ENCODE measurements at places on chromosomes 3 and 15.
A peak's percentile ranks its signal among the peaks of the same experiment; 100 is the strongest.

GRCh38 chr15:39581793-39582285 is 960 bp downstream of the THBS1 start:
- H3K27ac ChIP-seq = peak overlapping the region; percentile 91
- peak overlapping the region; percentile 63 for H3K4me3 ChIP-seq
- H3K36me3 ChIP-seq = peaks cover 50% of the 10 kb centered on the region
- peaks cover 7% of the 10 kb centered on the region for H3K4me1 ChIP-seq
- no peaks in the 10 kb centered on the region for H3K27me3 ChIP-seq

DNA sequence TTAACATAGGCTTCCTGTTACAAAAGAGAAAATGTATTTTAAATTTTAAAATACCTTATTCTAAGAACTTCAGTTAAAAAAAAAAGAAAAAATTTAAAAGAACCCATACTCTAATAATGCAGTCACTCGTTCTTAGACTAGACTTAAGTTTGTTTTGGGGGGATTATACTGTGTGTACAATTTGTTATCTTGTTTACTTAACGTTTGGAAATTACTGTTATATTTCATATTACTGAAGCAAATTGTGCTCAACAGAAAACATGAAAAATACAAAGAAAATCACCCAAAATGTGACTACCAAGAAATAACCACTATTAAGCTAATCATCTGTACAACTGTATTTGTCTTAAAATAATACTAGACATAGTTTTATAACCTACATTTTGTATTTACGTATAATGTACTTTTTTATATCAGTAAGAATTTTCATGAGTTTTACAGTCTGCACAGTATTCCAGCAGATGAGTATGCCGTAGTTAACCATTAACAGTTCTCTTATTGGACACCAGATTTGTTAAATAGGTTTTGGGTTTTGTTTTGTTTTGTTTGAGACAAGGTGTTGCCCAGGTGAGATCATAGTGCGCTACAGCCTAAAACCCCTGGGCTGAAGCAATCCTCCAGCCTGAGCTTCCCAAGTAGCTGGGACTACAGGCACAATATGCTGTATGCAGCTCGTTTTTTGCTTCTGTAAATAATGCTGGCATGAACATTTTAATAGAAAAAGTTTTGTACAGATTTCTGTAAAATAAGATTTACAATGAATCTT is 88.8 kb upstream of the CHD2 start:
- no peaks in the 10 kb centered on the region for H3K4me1 ChIP-seq
- no peaks in the 10 kb centered on the region for H3K36me3 ChIP-seq
- DNase-seq = no peak
- no peaks in the 10 kb centered on the region for H3K27me3 ChIP-seq
- H3K27ac ChIP-seq = peak overlapping the region; percentile 98

- H3K27ac ChIP-seq = no peak overlapping the region
- no peak for DNase-seq
- no peaks in the 10 kb centered on the region for H3K27me3 ChIP-seq
Observed at GRCh38 chr15:25694239-25694584, 168.9 kb downstream of the ATP10A start.

DNA sequence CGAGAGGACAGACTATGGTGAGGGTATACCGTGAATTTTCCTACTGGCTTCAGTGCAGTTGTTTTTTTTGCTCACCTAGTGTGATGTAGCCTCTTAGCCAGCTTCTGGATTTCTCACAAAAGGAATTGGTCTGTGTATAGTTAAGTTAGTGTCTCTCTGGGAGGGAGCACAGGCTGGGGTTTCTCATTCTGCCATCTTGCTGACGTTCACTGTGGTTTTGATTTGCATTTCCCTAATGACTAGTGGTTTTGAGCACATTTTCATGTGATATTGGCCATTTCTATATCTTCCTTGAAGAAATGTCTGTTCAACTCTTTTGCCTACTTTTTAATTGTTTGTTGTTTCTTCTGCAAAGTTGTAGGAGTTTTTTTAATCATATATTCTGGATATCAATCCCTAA is 2.2 kb upstream of the CD86 start:
- no peaks in the 10 kb centered on the region for H3K36me3 ChIP-seq
- H3K4me1 ChIP-seq = no peaks in the 10 kb centered on the region
- no peaks in the 10 kb centered on the region for H3K27me3 ChIP-seq
- no peak for DNase-seq

- no peak overlapping the region for H3K4me3 ChIP-seq
- no peaks in the 10 kb centered on the region for H3K36me3 ChIP-seq
- DNase-seq = no peak
- H3K27me3 ChIP-seq = no peaks in the 10 kb centered on the region
Observed at GRCh38 chr15:85116494-85116893, 134.8 kb downstream of the PDE8A start.

DNA sequence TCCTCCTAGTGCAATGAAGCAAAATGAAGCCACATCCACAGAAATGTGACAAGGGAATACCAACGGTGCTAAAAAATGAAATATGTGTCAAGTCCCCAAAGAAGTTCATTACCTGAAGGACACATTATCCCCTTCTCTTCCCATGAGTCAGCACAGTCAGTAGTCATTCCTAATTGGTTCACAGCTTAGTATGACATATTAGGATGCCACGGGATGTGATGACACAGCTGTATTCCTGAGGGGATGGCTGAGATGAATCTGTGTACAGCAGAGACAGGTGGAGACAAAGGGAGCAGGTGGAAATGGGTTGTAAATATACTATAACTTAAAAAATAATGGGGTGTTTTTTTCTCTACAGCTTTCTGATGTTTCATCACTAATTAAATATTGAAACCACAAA is 273.4 kb downstream of the ARRDC4 start:
- H3K27ac ChIP-seq = no peak overlapping the region
- H3K4me3 ChIP-seq = no peak overlapping the region

DNA sequence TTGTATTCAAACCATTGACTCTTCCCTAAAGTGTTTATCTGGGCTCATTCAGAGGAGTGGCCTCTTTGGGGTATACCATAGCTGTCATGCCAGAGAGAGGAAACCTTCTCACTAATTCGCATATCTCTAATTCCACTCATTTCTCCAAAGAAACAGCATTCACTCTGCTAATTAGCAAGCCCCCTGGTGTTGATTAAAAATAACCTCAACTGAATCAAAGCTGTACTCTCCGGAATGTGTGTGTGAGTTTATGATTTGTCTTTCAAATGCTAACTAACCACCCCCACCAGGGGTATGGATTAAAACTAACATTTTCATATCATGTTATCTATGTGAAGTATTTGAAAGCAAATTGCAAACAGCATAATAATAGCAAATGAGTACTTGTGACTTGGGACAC is 45.5 kb downstream of the PAQR5 start:
- no peaks in the 10 kb centered on the region for H3K27me3 ChIP-seq
- H3K4me3 ChIP-seq = no peak overlapping the region
- H3K36me3 ChIP-seq = no peaks in the 10 kb centered on the region
- no peak overlapping the region for H3K27ac ChIP-seq
- no peaks in the 10 kb centered on the region for H3K4me1 ChIP-seq

GRCh38 chr3:23580096-23580713 is 225.6 kb upstream of the UBE2E1 start:
- H3K4me1 ChIP-seq = peaks cover 2% of the 10 kb centered on the region
- DNase-seq = no peak
- no peak overlapping the region for H3K4me3 ChIP-seq
- no peaks in the 10 kb centered on the region for H3K36me3 ChIP-seq
- no peaks in the 10 kb centered on the region for H3K27me3 ChIP-seq

- no peak for DNase-seq
- no peaks in the 10 kb centered on the region for H3K36me3 ChIP-seq
- no peak overlapping the region for H3K4me3 ChIP-seq
- no peak overlapping the region for H3K27ac ChIP-seq
Observed at GRCh38 chr3:36032180-36033047, 347.9 kb upstream of the STAC start.

DNA sequence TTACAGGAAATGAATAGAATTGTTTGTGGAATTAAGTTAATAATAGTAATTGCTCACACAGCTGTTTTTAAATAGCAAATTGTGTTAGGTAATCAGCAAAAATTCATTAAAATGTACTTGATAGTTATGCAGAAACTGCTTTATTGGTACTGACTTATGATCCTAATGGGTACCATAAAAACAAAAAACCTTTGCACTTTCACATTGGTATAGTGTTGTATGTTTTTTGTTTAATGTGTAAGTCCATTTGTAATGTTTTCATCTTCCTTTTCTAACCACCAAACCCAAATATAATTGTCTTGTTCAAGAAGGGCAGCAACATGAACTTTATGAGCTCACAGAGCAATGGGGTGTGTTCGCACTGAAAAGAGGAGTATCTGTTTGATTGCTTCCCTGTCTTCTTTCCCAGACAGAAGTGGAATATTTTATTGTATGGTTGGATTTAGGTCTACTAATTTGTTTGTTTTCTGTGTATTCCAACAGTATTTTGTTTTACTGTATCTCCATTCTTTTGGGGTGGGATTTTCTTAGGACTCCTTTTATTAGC is 135.8 kb downstream of the TCF12 start:
- no peaks in the 10 kb centered on the region for H3K27me3 ChIP-seq
- H3K4me3 ChIP-seq = no peak overlapping the region
- no peak for DNase-seq

- no peak overlapping the region for H3K4me3 ChIP-seq
- peaks cover 5% of the 10 kb centered on the region for H3K36me3 ChIP-seq
- no peak overlapping the region for H3K27ac ChIP-seq
- H3K27me3 ChIP-seq = no peaks in the 10 kb centered on the region
- H3K4me1 ChIP-seq = peaks cover 20% of the 10 kb centered on the region
- DNase-seq = no peak
Observed at GRCh38 chr3:9781551-9781950, 10.7 kb downstream of the TADA3 start.

DNA sequence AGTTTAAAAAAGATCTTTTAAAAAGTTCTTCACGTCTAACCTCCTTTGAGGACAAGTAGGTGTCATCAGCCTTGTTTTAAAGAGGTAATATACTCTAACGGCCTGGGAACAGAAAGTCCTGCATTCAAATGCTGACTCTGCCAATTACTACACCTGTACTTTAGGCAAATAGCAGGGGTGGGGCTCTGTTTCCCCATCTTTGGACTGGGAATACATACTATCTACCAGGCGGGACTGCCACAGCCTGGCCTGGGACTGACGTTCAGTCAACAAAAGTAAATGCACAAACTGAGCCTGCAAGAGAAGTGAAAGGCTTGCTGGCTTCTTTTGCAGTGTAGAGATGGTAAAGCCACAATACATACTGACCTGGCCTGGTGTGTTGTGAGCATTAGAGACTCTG is 107.6 kb upstream of the SPATA12 start:
- no peaks in the 10 kb centered on the region for H3K4me1 ChIP-seq
- DNase-seq = no peak
- no peaks in the 10 kb centered on the region for H3K36me3 ChIP-seq
- H3K27me3 ChIP-seq = no peaks in the 10 kb centered on the region
- no peak overlapping the region for H3K4me3 ChIP-seq

DNA sequence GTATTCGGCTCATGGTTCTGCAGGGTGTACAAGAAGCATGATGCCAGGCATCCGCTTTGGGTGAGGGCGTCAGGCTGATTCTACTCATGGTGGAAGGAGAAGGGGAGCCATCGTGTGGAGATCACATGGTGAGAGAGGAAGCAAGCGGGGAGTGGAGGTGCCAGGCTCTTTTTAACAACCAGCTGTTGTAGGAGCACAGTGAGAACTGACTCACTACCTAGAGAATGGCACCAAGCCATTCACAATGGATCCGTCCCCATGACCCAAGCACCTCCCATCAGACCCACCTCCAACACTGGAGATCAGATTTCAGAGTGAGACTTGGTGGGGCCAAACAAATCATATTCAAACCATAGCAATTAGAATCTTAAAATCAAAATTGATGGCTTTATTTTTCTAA is 259.8 kb upstream of the CTDSPL start:
- H3K36me3 ChIP-seq = no peaks in the 10 kb centered on the region
- no peak overlapping the region for H3K4me3 ChIP-seq

DNA sequence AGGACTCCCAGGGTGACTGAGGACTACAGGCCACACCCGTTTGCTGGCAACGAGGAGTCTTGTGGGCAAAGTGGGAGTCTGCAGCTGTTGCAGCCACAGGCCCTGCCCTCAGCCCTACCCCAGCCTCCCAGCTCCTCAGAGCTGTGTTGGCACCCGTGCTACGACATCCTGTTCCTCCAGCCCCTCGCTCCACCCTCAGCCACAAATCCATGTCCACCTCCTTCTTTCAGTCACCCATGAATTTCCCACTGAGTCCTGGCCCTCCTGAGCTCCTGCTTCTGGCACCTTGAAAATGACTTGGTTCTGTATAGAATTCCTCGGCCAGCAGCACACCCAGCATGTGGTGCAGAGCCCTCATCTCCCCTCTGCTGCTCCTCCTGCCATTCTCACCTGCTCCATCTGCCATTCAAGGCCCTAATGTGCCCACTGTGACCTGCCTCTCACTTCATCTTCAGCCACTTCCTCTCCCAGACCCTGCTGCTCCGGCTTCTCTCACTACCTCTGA is 20.9 kb upstream of the VILL start:
- no peak for DNase-seq
- no peaks in the 10 kb centered on the region for H3K4me1 ChIP-seq
- no peaks in the 10 kb centered on the region for H3K36me3 ChIP-seq
- no peak overlapping the region for H3K27ac ChIP-seq
- no peak overlapping the region for H3K4me3 ChIP-seq
- H3K27me3 ChIP-seq = no peaks in the 10 kb centered on the region

- H3K27ac ChIP-seq = no peak overlapping the region
- no peaks in the 10 kb centered on the region for H3K36me3 ChIP-seq
- no peak for DNase-seq
- no peaks in the 10 kb centered on the region for H3K27me3 ChIP-seq
- no peak overlapping the region for H3K4me3 ChIP-seq
- H3K4me1 ChIP-seq = no peaks in the 10 kb centered on the region
Observed at GRCh38 chr3:66907136-66907535, 91.0 kb upstream of the KBTBD8 start.

GRCh38 chr3:192812743-192813383 is 85.5 kb upstream of the FGF12 start:
- H3K4me3 ChIP-seq = no peak overlapping the region
- no peak overlapping the region for H3K27ac ChIP-seq
- no peaks in the 10 kb centered on the region for H3K27me3 ChIP-seq
- no peak for DNase-seq
- H3K36me3 ChIP-seq = no peaks in the 10 kb centered on the region

DNA sequence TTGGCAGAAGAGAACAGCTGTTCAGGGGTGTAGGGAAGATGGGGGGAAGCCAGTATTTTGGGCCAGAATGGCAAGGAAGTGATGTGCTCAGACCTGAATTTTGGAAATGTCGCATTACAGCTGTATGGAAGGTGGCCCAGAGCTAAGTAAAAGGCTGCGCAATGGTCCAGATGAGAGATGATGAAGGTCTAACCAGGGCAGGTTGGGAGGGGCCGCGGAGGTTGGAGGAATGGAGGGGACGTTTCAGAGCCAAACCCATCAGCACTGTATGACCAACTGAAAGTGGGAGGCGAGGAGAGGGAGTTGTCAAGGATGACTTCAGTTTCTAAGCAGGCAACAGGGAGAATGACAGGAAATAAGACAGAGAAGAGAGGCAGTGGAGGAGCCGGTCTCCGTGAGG is 60.8 kb downstream of the ADCY5 start:
- H3K4me3 ChIP-seq = no peak overlapping the region
- no peak for DNase-seq
- H3K27me3 ChIP-seq = no peaks in the 10 kb centered on the region

GRCh38 chr3:84893211-84893610 is 65.6 kb upstream of the CADM2 start:
- no peak for DNase-seq
- no peaks in the 10 kb centered on the region for H3K36me3 ChIP-seq
- no peak overlapping the region for H3K27ac ChIP-seq

GRCh38 chr15:85531083-85531482 is 150.7 kb downstream of the AKAP13 start:
- H3K4me1 ChIP-seq = peaks cover 32% of the 10 kb centered on the region
- H3K27me3 ChIP-seq = no peaks in the 10 kb centered on the region
- no peak overlapping the region for H3K27ac ChIP-seq
- peaks cover 18% of the 10 kb centered on the region for H3K36me3 ChIP-seq
- DNase-seq = no peak

GRCh38 chr3:53126601-53127000 is 3.6 kb downstream of the RFT1 start:
- no peak overlapping the region for H3K27ac ChIP-seq
- no peaks in the 10 kb centered on the region for H3K27me3 ChIP-seq
- H3K36me3 ChIP-seq = peaks cover 20% of the 10 kb centered on the region
